ENCODE measurements at places on chromosomes 1 and 21.

DNA sequence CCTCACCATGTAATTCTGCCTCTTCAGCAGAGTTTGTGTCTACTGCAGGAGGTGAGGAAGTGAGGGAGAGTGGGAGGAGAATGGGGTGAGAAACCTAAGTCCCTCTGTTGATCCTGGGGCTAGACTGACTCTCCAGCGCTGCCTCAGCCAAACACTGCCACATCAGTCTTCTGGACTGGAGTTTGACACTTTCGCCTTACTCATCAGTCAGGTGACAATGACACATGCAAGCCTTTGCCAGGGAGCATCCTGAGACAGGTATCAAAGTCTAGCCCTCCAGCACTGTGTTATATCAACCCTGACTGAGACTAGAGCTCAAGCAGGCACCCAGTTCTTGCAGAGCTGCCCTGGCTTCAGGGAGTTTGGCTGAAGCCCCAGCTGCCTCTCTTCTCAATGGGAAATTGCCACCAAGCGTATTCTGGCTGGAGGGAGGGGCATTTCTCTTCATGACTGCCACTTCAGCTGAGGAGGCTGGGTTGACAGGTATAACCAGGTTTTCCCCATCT, 33.3 kb upstream of the SUCO start:
- no peak for DNase-seq

DNA sequence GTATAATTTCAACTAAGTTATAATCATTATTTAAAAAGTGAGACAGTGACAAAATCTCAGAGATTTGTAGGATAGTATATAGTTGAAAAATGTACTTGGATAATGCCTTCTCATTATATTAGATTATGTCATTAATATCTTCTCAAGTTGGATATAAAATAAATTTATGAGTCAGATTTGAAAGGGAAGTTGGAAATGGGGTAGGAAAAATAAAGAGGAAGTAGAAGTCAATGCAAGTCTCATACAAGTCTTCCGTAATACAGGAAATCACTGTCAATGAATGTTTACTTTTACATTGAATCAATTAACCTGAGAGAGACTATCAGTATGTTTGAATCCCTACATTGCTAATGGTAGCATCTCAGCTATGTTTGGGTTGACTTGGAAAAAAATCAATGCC, 16.2 kb upstream of the RNPC3 start:
- DNase-seq = no peak

DNA sequence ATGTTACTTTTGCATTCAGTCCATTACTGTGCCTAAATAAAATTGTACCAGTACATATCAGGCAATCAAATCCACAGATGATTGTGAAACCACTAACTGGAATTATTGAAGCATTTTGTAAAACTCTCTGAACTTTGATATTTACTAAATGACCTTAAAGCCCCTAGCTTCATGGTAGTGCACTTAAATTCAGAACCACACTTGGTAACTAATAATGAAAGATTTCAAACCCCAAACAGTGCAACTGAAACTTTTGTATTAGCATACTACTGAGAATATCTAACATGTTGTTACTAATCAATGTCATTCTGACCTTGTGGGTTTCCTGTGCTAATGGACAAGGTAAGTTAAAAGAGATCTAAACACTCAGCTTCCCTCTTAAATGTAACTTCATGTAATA, at the start of gene CFHR3:
CFHR3 (plus strand) TSS at position 238 of the 400 bp plus-strand sequence; CDS start at position 285, 47 bp downstream.
- no peak for DNase-seq

DNA sequence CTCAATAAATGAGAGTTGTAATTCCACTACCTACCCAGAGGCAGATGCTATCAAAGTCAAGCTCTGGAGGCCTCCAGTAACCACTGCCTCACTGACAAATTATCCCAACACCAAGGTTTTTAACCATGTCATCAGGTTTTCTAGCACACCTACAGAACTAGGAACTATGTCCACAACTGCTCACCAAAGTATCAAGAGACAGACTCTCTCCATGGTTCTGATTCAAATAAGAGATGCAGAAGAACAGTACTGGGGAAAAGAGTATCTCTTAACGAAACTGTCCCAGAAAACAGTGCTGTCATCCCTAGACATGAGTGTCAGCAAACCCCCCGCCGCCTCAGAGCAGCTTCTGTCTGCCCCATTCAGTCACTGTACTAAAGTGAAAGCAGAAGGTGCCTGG, 301.7 kb downstream of the OMA1 start:
- no peak for DNase-seq

DNA sequence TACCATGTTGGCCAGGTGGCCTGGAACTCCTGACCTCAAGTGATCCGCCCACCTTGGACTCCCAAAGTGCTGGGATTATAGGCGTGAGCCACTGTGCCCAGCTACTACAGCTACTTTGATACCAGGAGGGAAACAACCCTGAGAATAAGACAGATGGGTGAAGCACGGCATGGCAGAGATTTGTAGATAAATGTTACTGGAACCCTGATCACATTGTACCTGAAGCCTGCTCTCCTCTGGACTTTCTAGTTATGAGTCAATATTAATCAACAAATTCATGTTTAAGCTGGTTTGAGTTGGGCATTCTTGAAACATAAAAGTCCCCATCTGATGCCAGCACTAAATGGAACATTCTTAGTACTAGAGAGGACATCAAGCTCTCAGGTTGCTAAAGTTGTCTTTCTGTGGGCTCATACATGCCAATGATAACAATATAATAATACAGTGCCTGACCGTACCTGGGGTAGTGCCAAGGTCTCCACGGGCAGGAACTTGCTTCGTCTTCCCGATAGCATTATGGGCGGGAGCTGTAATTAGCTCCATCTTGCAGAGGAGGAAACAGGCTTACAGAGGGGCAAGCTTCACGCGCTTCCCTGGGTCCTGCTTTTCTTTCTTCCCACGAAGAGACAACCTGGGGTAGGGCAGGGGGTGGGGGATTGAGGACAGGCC, 30.7 kb upstream of the SLC19A1 start:
- DNase-seq = no peak

DNA sequence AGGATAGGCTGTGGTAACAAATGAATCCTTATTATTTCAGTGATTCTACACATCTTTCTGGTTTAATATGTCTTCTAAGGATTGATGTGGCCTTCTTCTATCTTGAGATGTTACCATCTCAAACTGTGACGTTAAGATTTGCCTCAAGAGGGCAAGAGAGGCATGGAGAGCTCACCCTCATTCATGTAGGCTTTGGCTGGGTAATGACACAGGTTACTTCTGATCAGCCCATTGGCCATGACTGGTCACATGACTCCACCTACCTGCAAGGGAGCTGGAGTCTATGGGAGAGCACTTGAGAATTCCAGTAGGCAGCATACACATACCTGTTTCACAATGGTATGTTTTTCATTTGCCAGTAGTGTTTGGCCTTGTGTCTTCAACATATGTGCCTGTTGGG, 30.0 kb downstream of the CACHD1 start:
- DNase-seq = peak; percentile 11

- DNase-seq = no peak
These were observed 181.5 kb downstream of the PRDM2 start for GRCh38 chr1:13881385-13882088.

- DNase-seq = no peak
These were observed 157.0 kb downstream of the LYPLAL1 start for GRCh38 chr1:219330669-219331068.

GRCh38 chr1:181179987-181180365, 91.5 kb downstream of the IER5 start:
- no peak for DNase-seq

DNA sequence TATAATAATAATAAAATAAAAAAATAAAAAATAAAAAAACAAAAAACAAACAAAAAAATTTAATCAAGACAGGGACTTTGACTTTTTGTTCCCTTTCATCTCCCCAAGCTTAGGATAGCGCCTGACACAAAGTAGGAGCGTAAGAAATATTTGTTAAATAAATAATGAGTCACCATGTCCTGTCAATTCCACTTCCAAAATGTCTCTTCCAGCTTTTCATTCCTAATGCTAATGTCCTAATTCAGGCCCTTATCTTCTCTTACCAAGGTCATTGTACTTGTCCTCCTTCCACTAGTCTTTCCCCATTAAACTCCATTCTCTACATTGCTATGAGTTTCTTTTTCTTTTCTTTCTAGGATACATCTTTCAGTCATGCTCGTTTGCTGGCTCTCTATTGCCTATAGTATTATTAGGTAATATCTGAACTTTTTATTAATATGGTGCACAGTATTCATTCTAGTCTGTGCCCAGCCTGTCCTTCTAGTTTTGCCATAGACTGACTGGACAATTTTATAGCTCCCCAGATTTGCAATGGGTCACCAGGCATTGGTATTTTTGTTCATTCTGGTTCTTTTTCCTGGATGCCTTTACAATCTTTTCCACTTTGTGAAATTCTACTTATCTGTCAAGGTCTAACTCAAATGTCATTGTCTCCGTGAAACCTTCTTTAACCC, 11.4 kb downstream of the NEXN start:
- no peak for DNase-seq
